AG09309 (cell line): ENCODE measurements at places on chromosomes 3 and 15.
A peak's percentile ranks its signal among the peaks of the same experiment; 100 is the strongest.

DNA sequence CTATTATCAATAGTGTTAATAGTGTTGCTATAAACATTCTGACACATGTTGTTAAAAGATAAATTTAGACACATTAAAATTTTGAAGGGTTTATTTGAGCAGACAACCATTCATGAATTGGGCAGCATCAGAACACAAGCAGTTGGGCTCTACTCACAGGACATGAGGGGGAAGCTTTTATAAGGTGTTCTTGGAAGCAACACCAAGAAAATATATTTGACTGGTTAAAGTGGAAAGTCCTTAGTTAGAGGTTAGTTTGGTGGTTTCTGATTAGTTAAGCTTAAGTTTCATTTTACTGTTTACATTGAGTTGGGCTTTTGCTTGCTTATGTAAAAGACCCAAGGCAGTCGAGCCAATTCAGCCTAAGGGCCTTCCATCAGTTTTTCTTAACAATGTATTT, 220.7 kb downstream of the CD47 start:
- DNase-seq = no peak

- DNase-seq = no peak
These were observed 124.3 kb downstream of the TMEM266 start for GRCh38 chr15:76183930-76184649.

DNA sequence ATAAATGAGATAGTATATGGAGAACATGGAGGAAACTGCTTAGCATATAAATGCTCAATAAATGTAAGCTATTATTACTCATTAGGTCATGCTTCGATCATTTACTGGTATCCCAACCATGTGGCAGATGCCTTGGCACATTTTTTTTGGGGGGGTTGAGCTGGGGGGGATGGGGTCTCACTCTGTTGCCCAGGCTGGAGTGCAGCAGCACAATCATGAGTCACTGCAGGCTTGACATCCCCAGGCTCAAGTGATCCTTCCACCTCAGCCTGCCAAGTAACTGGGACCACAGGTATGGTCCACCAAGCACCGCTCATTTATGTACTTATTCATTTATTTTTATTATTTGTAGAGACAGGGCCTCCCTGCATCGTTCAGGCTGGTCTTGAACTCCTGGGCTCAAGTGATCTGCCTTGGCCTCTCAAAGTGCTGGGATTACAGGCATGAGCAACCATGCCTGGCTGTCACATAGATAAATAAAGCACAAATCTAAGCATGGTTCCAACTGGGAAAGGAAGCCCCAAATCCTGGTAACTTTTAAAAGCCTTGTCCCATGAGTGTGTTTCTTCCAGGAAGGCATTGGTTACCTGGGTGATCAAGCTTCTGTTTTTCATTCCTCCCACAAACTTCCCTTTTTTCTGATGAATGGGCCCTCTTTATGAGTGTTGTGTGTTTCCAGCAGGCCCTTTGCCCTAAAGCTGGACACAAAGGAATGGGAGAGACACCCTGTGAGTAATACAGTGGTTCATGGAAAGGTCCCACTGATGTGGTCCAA, 147.4 kb upstream of the UMPS start:
- no peak for DNase-seq

DNA sequence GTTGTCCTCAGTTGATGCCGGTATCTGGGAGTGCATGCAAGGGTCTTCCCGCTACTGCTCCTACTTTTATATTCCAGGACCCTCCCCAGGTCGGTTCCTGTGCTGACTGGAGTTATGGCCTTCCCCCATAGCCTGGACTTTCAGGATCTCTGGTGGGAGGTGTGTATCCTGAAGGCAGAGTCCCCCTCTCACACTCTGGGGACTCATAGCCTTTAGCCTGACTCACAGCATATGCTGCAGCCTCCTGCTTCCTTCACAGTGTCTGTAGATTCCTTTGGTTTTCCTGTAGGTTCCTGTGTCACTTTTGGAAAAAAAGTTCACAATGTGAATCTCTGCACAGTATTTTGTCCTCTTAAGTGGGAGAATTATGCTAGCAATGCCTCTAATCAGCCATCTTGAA, 180.6 kb upstream of the RBMS3 start:
- no peak for DNase-seq

DNA sequence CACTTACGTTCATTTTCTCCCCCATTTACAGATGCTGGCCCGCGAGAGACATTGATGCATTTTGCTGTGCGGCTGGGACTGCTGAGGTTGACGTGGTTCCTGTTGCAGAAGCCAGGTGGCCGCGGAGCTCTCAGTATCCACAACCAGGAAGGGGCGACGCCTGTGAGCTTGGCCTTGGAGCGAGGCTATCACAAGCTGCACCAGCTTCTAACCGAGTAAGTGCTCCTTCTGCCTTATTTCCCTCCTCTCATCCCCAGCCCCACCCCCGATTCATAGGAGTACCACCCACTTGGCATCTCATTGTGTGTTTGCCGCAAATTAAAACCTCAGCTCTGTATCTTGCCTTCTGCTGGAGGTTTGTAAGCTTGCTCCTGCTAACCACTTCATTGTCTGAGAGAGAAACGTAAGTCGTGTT, 163.3 kb downstream of the AKAP13 start:
- no peak for DNase-seq

GRCh38 chr15:79179108-79179561, 88.6 kb upstream of the RASGRF1 start:
- DNase-seq = no peak

DNA sequence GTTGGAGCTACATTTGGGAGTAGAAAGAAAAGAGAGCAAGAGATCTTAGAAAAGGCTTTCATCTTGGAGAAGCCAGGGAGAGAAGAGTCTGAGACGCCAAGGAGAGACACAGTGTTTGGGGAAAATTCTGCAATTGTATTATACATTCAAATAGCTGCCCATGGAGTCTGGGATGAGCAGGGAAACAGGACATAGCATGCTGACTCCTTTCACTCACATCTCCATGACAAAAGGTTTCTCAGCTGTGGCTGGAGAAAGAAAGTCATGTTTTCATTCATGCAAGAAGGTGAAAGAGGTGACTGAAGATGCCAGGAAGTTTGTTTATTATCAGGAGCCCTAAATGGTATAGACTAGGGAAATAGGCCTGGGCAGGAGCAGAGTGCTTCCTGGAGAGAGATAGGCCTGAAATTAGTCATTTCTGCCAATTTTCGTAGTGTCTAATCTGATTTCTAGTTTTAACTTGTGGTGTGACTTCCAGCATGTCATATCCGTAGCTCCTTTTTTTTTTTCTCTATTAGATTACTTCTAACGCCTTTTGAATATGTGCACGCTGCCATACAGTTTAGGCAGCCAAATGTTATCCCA, 34.1 kb downstream of the ACP3 start:
- DNase-seq = no peak

DNA sequence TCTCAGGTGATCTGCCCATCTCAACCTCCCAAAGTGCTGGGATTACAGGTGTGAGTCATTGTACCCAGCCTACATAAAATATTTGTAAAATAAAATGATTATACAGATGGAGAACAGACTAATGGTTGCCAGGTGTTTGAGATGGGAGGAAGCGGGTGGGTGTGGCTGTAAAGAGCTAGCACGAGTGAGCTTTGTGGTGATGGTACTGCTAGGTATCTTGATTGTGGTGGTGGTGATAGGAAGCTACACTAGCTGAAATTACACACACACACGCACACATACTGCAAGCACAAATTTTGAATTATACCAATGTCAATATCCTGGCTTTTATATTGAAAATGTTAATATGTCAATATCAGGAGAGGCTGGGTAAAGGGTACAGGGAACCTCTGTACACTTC, 5.4 kb downstream of the PGPEP1L start:
- DNase-seq = no peak

- DNase-seq = no peak
These were observed 20.9 kb upstream of the VPS33B start for GRCh38 chr15:91043202-91043874.

DNA sequence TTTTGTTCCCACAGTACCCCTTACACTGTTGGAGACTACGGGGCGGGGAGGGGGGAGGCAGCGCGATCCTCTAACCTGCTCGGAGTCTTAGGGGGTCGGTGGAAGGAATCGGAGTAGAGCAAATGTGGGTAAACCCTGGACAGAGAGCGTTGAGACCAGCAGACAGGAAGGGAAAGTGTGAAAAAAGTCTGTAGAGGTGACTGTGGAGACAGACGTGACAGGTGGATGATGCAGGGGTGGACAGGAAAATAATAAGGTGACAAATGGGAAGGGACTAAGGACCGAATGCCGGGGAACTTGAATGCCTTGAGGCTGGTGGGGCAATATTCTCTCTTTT, 424 bp downstream of the EAF2 start:
- no peak for DNase-seq

- DNase-seq = no peak
These were observed 22.0 kb downstream of the CXCR6 start for GRCh38 chr3:45965253-45965652.

DNA sequence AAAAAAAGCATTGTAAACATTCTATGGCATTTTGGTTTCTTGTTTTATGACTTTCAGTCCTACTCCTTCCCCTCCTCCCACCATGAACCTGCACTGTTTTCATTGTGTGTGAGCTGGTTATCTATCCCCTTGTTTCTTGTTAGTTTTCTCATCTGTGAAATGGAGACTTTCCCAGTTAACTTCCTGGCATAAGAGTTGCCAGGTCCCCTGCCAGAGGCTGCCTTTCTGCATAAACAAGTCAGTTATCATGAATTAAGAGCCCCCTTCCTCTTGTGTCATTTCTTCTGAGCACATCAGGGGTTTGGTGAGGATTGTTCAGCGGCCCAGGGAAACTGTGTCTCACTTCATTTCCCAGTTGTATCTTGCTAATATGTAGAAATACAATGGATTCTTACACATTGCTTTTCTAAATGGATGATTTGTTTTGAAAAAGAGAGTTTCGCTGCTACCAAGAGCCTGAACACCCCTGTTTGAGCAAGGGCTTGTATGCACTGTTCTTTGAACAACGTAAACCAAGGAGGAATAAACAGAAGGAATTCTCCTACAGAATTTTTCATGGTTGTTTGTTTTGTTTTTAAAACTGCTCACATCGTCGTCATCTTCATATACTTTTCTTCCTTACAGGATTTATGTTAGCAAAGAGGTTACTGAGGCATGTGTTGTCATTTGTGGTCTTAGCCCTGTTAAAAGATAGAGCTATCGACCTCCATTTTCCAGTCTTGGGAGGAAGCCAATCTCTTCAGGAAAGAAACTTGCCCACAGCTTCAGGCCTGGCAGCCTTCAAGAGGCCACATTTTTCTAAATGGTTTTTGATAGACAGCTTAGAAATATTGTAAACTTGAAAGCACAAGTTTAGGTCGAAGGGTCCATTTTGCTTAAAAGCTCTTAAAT, 144.6 kb upstream of the IL12A start:
- DNase-seq = no peak

DNA sequence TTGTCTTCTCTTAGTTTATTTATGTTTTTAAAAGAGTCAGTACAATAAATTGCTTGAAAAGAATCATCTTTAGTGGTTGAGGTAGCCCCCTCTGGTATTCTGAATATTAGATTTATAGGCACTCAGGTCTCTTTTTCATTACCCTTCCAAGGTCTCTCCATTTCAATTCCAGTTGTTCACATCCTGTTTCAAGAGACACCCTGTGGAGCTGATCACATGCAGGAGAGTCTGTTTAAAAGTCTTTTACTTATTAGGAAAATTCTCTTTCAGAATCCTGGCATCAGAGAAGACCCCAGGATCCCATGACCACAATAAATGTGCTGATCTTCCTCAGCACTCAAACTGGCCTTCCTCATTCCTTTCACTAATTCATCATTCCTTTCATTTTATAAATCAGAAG, 195.7 kb downstream of the ZIC4 start:
- no peak for DNase-seq

DNA sequence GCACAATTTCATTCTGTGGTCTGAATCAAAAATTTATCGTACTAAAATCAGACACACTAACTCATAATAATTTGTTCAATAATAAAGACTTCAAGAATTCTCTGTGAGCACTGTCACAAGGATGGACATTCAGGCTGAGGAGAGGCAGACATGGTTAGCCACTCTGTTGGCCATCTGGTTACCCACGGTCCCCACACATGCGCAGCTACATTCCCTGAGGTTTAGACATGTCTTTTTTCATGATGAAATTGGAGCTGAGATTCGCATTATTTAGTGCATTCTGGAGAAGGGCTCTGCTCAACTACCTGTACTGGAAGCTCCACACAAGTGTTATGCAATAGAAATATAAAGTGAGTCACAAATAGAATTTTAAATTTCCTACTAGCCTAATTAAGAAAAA, 156.9 kb downstream of the SUCNR1 start:
- DNase-seq = no peak

GRCh38 chr3:196287090-196287439, 461 bp downstream of the PCYT1A start:
- DNase-seq = no peak

DNA sequence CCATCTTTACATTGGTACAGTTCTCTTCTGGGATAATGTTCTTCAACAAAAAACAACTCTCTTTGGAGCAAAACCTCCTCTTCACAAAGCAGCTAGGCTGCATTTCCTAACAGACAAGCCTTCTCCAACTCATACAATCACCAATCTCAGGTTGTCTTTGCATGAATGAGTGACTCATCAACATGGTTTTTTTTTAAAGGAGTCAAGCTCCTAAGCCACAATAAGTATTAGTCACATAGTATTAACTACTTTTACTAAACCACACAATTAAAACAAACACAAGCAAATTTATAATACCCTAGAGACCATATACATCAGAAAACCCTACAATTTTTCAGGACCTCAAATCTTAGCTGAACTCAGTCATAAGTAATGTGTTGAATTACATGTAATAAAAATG, 137.4 kb downstream of the TBC1D5 start:
- peak; percentile 76 for DNase-seq

DNA sequence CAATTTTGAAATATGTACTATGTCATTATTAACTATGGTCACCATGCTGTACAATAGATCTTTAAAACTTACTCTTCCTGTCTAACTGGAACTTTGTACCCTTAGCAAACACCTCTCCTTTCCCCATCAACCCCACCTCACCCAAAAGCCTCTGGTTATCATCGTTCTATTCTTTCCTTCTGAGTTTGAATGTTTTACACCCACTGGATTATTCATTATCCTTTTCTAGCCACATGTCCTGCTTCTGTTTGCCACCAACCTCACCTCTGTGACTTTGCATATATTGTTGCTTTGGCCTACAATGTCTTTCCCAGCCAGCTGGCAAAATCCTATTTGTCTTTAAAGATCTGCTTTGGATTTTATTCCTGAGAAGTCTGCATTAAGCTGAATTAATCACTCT, 102.6 kb upstream of the TSPAN3 start:
- DNase-seq = no peak

DNA sequence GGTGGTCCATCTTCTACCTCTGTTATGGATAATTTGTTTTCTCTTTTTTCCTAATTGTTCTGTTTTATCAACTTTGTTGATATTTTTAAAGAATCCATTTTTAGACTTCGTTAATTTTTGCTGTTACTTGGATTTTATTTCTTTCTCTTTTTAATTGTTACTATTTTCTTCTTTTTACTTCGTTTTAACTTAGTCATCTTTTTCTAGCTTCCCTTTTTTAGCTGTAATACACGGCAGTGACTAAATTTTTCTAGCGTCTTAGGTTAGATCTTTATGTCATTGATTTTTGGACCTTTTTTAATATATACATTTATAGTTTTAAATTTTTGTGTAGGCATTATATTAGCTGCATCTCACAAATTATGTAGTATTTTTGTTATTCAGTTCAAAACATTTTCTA, 33.1 kb downstream of the ARIH2 start:
- DNase-seq = no peak

GRCh38 chr3:60772584-60772983, 478.7 kb downstream of the FHIT start:
- no peak for DNase-seq
